ENCODE measurements at places on chromosomes 16 and 17.

GRCh38 chr16:87306516-87306915, 10.7 kb downstream of the C16orf95 start:
- no peak for DNase-seq

DNA sequence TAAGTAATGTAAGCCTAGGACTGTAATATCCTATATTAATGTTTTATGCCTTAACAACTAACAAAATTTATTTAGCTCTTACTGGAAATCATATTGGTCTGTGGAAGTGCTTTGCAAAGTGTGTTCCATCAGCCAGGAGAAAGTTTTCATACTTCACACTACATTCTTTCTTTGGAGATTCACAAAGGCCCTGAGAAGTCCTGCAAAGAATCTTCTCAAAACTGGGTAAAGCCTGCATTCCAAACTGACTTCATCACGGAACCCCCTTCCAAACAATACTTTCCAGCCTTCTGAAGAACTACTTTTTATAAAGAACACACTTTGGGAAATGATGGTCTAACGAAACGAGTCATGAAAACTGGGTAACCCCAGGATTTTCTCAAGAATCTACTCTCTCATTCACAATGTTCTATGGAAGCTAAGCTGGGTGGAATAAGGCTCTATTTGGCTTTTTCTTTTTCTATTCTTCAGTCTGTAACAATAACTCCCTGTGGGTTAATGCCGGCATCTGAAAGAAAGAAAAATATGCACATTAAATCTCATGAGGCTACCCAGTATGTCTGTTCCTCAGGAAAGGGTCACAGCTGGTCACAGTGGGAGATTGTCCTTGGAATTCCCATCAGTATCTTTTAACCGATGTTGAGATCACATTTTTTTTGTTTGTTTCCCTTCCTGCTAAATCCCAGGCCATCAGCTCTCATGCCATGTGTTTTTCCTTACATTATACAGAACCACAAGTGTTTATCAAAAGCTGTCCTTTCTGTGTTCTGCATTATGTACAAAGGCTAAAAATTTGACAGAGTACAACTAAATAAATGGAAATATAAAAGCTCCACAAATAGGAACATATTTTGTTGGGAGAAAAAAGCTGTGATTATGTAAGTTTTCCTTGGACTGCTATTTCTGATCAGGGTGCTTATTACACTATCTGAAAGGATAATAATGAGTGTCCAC, 12.8 kb upstream of the AKAP1 start:
- DNase-seq: no peak

- DNase-seq: no peak
Observed at GRCh38 chr17:75763613-75764416, 1.2 kb downstream of the GALK1 start.

- DNase-seq: no peak
Observed at GRCh38 chr17:76810956-76811355, 57.2 kb upstream of the MGAT5B start.

- no peak for DNase-seq
Observed at GRCh38 chr17:81499601-81499970, 13.0 kb downstream of the ACTG1 start.

DNA sequence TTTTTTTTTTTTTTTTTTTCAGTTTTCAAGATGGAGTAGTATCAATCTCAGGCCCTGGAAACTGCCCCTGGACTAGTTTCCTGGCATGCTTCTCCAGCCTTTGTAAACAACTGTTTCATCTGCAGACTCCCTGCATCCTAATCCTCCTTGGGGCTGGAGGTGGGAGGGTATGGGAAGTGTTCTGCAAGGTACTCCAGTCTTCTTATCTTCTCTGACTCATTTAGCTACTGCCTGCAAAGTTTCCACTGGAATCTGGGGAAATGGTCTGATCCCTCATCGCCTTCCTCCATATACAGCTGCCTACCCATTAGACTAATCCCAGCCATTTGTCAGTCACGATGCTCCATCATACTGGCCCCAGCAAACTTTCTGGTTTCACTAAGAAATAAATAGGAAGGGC, 21.5 kb downstream of the COPZ2 start:
- DNase-seq: no peak
